ENCODE measurements at places on chromosomes 5 and 9. TPM values are rescaled to one million over a fixed set of nuclear protein-coding genes. Genes with fewer than 3 reads are reported as not detected.

DNA sequence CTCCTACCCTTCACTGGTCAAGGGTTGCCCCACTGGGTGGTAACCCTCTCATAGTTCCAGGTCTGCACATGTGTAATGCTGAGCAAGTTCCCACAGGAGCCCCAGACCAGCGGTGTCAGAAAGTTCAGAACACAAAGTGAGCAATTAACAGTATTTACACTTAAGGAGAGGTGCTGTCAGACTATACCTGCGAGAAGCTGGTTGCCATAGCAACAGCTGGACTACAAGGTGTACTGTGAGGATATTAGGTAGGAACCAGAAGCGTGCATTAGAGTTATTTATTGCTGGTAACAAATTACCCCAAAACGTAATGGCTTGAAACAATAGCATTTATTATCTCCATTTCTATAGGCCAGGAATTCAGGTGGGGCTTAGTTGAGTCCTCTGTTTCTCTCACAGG, 317.0 kb upstream of the RPS23 start:
- DNase-seq, result no peak

DNA sequence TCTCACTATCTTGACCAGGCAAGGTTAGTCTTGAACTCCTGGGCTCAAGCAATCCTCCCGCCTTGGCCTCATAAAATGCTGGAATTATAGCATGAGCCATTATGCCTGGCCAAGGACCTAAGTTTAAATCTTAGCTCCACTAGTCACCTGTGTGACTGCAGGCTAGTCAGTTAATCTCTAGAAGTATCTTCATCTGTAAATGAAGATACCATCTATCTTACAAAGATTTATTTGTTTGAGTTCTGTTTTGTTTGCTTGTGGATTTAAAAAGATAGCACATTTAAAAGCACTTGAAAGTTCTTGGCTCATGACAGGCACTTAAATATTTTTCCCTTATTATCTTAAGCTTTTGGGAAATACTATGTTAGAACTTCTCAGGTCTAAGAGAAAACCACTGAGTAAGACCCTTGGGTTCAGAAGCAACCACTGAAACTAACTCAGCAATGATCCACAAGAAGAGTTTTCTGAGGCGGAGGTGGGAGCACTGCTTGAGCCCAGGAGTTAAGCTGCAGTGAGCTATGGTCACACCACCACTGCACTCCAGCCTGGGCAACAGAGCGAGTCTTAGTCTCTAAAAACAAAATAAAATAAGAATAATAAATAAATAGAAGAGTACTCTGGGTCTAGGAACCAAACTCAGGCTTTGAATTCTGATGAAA, 19.1 kb downstream of the TMEM245 start:
- no peak for DNase-seq

GRCh38 chr9:136138566-136138965, 19.9 kb upstream of the TMEM250 start:
- no peak for DNase-seq

The MARCHF11 gene
- total RNA-seq, result 1.2 TPM

- DNase-seq, result no peak
These were observed 30.1 kb upstream of the MINAR2 start for GRCh38 chr5:129717751-129718310.

The ETF1 gene
- 80.0 TPM for total RNA-seq
